ENCODE measurements at places on chromosomes 2 and 18.

DNA sequence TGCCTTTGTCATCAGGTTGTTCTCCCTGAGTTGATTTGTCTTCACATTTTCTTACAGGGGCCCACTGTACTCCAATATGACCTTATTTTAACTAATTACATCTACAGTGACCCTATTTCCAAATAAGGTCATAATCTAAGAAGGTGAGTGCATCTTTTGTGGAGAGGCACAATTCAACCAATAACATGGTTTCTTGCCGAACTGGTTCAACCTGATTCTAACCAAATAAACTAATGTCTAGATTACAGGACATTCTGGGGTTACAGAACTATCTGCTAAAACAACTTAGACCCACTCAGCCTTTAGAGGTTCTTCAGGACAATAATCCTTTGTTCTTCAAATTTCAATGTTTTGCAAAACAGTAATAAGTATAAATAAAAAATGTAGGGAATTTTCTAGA, 496.5 kb upstream of the SOX11 start:
- DNase-seq, result no peak

GRCh38 chr2:232328516-232329460, 49.8 kb upstream of the ALPP start:
- no peak for DNase-seq

- no peak for DNase-seq
Observed at GRCh38 chr2:170695521-170696410, 19.4 kb upstream of the SP5 start.

DNA sequence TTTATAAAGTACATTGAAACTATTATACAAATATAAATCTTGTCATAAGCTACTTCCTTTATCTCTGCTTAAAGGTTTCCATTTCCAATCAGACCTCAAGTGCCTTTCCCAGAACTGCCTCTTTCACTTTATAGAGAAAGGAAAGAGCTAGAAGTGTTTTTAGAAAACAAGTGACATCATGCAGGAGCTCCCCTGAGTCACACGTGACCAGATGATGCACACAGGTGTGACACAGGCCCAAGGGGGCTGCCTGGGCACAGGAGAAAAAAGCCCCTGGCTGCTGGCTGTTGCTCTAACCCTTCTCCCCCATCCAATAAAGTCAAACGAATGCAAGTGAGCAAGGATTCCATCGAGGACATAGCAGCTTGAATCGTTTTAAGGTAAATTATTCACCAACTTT, 21.4 kb upstream of the SH3BP4 start:
- no peak for DNase-seq

DNA sequence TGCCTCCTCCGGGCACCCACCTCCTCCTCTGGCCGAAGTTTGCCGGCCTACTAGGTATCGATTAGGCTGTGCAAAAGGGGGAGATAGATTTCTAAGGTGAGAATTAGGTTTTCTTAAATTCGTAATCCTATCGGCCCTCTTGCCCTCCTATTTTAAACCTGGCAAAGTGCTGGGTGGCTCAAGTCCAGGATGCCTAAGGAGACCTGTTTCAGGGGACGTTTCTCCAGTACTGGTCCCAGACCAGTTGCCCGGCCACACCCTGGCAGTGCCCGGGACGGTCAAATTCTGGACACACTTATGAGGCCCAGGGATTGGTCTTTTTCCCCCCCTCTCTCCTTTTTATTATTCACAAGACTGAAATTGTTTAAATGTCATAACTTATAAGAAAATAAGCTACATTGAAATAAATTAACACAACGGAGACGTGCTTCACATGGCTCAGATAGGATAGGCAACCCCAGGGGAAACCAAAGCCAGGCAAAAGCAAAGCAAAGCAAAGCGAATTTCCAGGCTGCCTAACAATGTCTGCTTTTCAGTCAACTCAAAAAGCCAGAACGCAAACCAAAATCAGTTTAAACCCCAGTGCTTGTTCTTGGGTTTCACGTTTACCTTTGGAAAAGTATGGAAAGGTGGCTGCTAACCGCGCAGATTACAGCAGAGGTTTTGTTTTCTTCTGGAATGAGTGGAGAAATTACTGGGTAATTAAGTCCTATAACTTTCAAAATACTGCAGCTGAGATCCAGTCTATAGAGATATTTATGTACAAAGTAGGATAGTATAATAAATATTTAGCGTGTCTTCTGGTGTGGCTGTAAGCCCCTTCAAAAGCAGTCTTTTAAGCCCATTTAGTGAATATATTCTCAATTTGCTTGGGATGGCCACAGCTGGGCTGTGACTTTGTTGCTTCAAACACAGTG, 3.0 kb downstream of the GBX2 start:
- DNase-seq, result no peak

GRCh38 chr2:28393114-28393836, 617 bp downstream of the FOSL2 start:
- no peak for DNase-seq

DNA sequence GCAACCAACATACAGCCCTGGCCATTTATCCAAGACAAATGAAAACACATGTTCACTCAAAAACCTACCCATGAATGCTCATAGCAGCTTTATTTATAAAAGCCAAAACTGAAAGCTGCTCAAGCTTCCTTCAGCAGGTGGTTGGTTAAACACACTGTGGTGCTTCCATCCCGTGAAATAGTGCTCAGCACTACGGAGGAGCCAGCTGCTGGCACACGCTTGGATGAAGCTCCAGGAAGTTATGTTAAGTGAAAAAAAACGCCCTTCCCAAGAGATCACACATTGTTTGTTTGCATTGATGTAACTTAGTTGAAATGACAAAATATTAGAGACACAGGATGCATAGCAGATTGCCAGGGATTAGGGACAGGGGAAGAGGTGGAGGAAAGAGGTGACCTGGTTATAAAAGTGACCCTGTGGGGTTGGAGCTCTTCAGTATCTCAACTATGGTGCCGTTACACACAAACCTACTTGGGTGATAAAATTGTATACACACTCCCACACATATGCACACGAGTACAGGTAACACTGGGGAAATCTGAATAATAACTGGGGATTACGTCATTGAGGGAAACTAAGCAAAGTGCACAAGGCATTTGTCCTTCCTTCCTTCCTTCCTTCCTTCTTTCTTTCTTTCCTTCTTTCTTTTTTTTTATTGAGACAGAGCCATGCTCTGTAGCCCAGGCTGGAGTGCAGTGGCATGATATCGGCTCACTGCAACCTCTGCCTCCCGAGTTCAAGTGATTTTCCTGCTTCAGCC, 6.2 kb upstream of the ALPG start:
- no peak for DNase-seq

DNA sequence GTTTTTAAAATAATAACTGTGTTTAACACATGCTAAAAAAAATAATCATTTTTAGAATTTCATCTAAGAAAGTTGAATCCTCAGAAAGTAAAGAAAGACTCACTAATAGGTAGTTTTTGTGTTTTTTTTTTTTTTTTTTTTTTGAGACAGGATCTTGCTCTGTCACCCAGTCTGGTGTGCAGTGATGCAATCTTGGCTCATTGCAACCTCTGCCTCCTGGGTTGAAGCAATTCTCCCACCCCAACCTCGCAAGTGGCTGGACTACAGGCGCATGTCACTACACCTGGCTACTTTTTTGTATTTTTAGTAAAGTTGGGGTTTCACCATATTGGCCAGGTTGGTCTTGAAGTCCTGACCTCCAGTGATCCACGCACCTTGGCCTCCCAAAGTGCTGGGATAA, 7.1 kb downstream of the CKAP2L start:
- DNase-seq, result no peak

GRCh38 chr2:120228503-120228902, 5.3 kb upstream of the TMEM185B start:
- DNase-seq, result no peak

- DNase-seq, result no peak
Observed at GRCh38 chr2:102434655-102435381, 11.9 kb downstream of the IL18RAP start.

GRCh38 chr2:134039912-134040581, 213.8 kb upstream of the MGAT5 start:
- DNase-seq, result no peak

DNA sequence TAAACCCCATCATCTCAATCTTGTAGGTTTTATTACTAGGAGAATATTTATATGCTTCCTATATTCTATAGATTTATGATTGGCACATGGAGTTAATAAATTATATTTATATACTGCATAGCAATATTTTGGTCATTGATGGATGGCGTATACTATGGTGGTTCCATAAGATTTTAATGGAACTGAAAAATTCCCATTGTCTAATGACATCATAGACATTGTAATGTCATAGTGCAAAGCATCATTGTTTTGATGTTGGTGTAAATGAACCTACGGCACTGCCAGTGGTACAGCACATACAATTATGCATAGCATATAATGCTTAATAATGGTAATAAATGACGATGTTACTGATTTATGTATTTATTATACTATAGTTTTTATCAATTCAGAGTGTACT, 1135.9 kb downstream of the CNTNAP5 start:
- DNase-seq, result no peak

DNA sequence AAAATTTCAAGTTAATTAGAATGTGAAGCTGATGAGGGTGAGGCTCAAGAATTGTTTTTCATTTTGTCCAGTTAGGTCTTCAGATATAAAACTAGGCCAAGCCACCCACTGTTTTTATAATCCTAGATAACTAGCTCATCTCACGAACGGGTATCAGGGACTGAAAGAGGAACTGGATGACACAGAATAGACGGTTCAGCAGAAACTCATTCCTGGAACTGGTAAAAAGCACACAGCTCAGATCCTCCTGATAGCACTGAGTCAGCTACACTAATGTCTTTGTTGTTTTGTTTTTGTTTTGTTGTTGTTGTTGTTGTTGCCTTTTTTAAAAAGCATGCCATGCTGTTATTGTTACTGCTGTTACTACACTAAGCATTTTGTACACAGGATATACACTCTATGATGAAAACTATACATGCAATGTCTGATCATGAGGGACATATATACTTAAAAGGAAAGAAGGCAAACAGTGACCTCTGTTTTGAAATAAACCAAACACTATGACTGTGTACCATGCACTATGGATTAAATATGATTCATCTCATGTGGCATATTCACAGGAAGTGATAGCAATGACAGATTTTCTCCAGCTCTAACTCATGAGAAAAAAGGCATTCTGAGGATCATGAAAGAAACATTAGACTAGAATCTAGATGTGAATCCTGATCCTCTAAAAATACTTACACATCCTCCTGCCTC, 437.6 kb downstream of the NCKAP5 start:
- DNase-seq, result no peak

- DNase-seq, result peak; percentile 8
Observed at GRCh38 chr2:128562471-128563347, 244.0 kb upstream of the HS6ST1 start.

GRCh38 chr2:47309952-47310800, 92.8 kb upstream of the MSH2 start:
- DNase-seq, result no peak

DNA sequence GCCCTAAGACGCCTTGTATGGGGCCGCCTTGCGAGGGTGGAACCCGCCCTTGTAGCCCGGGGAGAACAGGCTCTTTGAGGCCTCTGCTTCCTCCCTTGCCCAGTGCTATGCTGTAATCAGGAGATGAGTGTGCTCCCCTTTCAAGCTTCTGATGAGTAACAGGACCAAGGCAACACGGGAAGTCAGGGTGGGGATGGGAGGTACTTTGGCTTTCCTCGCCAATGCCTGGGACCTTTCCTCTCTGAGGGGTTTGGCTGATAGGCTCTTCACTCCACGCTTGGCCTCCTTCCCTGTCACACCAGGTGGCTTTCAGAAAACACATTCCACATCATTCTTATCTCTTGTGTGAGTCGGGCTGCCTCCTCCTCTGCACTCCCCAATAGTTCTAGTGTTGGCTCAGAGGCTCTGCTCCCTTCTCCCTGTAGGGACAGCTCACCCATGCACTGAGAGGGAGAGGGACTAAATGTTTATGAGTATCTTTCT, 223.7 kb upstream of the TRIB2 start:
- DNase-seq, result no peak

DNA sequence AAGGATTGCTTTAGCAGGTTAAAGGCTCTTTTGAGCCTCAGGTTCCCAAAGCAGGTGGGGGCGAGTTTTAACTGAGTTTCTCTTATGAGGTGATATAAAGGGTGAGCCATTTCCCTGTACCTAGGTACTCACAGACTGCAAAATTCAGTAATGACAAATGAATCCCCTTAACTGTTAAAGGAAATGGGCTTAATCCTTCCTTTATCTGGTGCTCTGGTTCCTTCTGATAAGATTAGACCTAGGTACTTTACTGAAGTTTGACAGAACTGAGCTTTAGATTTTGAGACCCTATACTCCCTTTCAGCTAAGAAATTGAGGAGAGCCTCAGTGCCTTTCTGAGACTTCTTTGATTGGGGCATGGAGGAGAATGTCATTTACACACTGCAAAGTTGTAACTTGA, 42.6 kb downstream of the STK17B start:
- no peak for DNase-seq

DNA sequence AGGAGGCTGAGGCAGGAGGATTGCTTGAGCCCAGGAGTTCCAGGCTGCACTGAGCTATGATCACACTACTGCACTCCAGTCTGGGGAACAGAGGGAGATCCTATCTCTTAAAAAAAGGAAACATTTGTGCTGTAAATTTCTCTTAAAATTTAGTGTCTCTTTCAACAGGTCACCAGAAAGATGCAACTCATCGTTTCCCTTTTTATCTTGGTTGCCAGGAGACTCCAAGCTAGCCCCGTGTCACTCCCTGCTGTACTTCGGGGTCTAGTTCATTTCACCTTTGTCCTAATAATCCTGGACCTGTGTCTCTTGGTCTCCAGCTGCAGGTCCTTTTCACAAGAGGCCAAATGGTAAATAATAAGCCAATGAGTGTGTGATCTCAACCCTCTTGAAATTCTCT, 7.1 kb downstream of the HS1BP3 start:
- no peak for DNase-seq

GRCh38 chr2:74051504-74051903, 66.8 kb downstream of the TET3 start:
- DNase-seq, result no peak

DNA sequence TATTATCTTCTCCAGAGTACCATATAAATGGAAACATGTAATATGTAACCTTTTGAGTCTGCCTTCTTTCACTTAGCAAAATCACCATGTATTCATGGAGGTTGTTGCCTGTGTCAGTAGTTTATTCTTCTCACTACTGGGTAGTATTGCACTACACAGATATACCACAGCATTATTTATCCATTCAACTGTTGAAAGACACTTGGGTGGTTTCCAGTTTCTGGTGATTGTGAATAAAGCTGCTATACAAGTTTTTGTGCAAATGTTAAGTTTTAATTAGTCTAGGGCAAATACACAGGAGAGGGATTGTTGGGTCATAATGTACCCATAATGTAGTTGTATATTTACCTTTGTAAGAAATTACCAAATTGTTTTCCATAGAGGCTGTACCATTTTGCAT, 29.6 kb upstream of the RPRD1A start:
- no peak for DNase-seq

GRCh38 chr2:10048501-10049171, 5.3 kb downstream of the KLF11 start:
- DNase-seq, result no peak

- no peak for DNase-seq
Observed at GRCh38 chr2:239053801-239054503, 206.1 kb downstream of the TWIST2 start.

GRCh38 chr2:175844169-175844568, 157.9 kb downstream of the LNPK start:
- no peak for DNase-seq

Data from thoracic aorta (tissue), 2 donors.